ENCODE measurements at places on chromosomes 7 and 10.

DNA sequence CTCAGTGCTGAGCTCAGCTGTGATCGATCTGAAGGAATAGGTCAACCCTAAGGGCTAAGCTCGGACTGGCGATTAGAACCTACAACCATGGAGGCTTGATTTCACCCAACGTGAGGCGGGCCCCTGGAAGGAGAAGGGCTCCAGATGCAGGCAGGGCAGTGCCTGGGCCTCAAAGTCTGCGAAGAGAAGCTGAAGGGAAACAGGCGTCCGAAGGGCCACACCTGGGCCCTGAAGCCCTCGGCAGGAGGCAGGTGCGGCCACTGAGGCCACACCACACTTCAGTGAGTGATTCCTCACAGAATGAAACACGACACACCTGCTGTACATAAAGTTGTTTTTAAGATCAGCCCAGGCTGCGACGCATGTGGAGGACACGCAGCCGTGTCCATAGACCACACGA, 198.7 kb downstream of the PTPRN2 start:
- no peak for DNase-seq

GRCh38 chr10:43069579-43069978, 7.3 kb upstream of the RET start:
- DNase-seq = no peak

DNA sequence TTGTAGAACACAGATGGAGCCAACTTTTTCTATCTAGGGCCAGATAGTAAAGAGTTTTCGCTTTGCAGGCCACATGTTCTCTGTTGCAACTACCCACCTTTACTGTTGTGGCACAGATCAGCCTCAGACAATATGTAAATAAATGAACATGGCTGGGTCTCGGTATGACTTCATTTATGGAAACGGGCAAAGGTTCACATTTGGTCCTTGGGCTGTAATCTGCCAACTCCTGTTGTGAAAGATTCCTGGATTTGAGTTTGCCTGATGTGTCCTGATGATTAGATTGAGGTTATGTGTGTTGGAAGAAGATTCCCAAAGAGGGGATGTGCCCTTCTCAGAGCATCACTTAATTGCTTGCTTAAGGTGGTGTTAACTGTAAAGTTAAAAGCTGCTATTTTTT, 38.2 kb downstream of the RBM20 start:
- DNase-seq = no peak

GRCh38 chr10:49448924-49449323, 53.0 kb upstream of the DRGX start:
- no peak for DNase-seq

DNA sequence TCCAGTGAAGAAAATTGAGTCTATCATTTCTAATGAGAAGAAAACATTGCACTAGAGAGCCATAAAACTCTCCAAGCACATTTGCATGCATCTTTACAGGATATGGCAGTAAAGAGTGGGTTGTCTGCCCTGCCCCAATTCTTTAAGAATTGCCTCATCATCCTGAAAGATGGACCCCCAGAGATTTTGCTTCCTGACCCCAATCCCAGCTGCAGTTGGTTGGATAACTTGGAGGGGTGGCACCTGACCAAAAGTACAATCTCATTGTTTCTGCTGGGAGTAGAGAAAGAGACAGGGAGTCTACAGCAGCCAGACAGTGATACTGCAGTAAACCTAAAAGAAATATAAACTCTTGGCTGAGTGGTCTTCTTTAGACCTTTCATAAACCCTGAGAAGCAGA, 49.1 kb upstream of the ADCY1 start:
- DNase-seq = no peak

- peak; percentile 45 for DNase-seq
Observed at GRCh38 chr7:107560898-107561516, 2.7 kb downstream of the COG5 start.

GRCh38 chr7:36349626-36350025, 40.0 kb upstream of the ANLN start:
- DNase-seq = no peak

DNA sequence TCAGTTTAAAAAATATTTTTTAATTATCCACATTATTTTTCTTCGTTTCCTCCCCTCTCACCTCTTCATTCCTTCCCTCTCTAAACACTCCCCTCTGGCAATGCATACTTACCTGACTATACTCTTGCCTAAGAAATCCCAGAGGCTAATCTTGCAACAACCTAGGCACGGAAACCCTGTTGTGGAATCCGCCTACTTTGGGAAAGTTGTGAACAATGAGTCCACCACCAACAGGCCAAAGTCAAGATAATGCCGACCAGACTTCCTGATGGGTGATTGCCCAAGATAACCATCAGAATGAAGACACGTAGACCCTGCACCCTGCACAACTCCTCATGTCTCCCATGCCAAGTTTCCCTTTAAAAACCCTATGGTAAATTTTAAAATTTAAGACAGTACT, 521.5 kb downstream of the KIF20B start:
- DNase-seq = no peak

DNA sequence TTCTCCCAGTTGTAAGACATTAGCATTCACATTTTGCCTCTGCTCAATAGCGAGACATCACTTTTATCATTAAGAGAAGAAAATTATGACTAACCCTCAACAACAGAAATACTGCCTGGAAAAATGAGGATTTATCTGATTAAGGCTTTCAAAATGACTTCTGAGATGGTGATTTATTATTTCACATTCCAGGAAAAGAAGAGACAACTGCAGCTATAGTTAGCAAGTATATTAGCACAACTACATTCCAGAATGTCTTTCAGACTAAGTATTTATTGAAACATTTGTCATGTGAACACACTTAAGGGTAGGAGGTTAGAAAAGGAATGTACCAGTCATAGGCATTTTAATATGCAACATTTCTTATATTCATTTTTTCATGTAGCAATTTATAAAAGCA, 162.0 kb downstream of the IQUB start:
- no peak for DNase-seq

GRCh38 chr7:127504715-127505114, 80.7 kb downstream of the GCC1 start:
- DNase-seq = peak; percentile 69

DNA sequence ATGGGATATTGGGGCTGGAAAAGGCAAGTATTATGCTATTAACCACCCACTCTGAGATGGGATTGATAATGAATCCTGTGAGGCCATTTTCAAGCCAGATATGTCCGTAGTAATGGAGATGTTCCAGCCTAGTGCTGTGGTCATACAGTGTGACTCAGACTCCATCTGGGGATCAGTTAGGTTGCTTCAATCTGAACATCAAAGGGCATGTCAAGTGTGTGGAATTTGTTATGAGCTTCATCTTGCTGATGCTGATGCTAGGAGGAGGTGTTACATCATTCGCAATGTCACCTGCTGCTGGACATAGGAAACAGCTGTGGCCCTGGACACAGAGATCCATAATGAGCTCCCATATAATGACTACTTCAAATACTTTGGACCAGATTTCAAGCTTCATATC, 144.7 kb downstream of the PLCE1 start:
- DNase-seq = no peak

DNA sequence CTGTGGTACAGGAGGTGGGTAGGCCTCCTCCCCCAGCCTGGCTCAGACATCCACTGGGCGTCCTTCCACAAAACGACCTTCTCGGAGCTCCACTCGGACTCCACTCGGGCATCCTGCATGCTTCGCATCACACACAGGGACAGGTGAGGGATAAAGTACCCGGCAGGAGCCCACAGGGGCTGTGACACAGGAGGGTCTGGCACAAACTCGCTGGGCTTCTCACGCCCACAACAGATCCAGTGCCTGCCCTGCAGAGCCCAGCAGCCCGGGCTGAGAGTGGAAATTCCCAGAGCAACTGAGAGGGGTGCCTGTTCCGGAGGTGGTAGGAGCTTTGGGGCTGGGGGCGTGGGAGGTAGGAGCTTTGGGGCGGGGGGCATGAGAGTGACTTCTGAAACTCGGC, 108.4 kb downstream of the MKI67 start:
- DNase-seq = no peak

DNA sequence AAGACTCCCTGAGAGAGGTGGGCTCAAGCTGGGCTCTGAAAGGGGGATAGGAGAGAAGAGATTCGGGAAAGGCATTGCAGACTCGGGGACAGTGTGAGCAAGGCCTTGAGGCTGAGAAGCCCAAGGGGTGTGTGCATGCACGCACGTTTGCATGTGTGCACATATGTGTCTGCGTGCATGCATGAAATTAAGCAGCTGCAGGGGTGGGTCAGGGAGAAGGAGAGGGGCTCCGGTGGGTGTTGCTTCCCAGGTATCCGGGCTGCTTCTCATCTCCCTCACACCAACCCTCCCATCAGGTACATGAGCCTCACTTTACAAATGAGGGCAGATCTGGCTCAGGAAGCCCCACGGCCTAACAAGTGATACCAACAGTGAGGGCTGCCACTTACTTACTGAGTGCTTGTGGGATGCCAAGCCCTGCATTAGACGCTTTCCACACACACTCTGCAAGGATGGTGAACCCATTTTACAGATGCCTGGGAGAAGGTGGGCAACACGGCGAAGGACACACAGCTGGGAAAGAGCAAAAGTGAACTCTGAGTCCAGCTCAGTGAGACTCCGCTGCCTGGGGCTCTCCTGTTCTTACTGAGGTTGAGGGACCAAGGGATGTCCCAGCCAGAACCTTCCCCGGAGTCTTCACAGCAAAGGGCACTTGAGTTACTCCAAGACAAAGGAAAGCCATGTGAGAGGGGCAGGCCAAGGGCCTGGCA, 26.4 kb downstream of the ZCCHC24 start:
- no peak for DNase-seq

- no peak for DNase-seq
Observed at GRCh38 chr10:1299041-1299726, 243.0 kb downstream of the WDR37 start.

DNA sequence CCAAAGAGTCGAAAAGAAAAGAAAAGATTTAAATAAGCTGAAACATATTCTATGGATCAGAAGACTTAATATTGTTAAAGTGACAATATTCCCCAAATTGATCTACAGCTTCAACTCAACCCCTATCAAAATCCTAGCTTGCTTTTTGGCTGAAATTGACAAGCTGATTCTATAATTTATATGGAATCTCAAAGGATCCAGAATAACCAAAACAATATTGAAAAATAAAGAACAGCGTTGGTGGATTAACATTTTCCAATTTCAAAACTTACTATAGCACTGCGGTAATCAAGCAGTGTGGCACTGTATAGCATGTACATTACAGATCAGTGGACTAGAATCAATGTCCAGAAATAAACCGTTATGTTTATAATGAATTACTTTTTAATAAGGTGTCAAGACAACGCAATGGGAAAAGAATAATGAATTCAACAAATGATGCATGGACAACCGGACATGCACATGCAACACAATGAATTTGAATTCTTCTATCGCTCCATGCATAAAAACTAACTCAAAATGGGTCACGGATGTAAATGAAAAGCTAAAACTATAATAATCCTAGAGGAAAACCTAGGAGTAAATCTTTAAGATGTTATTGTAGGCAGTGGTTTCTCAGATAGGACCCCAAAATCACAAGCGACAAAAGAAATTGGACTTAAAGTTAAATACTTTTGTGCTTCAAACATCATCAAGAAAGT, 1.6 kb upstream of the ALOX5 start:
- peak; percentile 78 for DNase-seq

DNA sequence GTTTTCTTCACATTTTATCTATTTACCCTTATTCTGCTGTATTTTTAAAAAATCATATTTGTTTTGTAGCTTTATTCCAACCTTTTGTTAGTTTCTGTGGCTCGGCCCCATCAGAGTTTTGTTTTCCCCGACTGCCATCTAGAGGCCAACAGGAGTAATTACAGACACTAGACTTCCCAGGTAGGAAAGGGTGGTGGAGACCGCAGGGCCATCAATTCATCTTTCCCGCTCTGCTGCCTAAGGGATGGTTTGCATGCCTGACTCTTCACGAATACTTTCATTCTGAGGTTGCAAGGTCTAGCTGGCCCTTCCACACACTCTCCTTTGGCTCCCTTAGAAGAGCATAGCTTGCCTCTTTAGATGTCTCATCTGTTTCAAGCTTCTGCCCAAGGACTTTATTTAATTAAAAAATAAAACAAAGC, 38.3 kb downstream of the LYZL2 start:
- DNase-seq = peak; percentile 73

GRCh38 chr7:28890137-28890536, 68.0 kb downstream of the TRIL start:
- no peak for DNase-seq

DNA sequence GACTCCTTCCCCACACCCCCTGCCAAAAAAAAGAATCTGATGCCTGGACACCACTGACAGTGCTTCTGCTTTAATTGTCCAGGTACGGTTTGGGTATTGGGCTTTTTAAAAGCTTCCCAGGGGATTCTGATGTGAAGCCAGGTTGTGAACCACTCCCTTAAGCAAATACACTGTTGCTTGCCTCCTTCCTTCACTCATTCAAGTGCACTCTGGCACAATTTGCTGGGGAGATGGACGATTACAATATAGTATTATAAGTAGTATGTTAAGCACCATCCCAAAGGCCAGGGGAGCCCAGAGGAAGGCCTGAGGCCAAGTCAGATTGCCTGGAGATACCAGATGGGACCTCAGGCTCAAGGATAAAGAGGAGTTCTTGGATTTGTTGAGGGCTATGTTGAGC, 12.3 kb upstream of the ZNRF2 start:
- no peak for DNase-seq

DNA sequence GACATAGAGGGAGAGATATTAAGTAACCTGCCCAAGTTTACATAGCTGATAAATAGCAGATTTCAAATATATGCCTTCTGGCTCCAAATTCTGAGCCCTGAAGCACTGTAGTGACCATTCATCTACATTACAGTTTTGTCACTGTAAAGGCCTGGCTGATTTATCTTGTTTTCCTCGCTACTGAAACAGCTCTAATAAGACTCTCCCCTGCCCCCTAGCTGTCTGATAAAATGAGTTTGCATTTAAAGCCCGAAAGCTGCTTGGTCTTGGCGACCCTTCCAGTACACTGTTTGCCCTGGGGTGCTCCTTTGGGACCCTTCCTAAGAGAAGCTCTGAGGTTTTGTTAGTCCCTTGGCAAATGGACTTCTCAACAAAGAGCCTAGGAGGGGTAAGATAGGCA, 59.7 kb upstream of the RAB11FIP2 start:
- peak; percentile 70 for DNase-seq

DNA sequence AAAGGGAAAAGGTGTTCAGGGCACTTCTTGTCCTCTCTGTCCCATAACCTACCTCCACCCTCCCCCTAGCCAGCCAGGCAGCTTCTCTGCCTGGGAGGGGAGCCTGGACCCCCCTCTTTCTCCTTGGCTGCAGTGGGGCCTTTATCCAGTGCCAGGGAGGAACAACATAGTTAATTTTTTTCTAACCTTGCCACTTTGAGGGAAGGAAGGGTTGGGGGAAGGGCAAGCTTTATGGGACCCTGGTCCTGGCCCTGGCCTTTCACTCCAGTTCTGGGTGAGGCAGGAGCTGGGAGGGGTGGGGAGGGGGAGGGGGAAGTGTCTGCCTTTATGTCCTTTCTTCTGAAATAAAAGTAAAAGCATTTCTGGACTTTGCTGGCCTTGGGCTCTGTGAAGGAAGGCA, 4.5 kb downstream of the VGF start:
- DNase-seq = no peak

- DNase-seq = no peak
Observed at GRCh38 chr10:6271663-6272062, 68.9 kb downstream of the PFKFB3 start.

- DNase-seq = no peak
Observed at GRCh38 chr10:1119027-1119426, 62.8 kb downstream of the WDR37 start.
